ENCODE measurements at places on chromosomes 4 and X. TPM values are rescaled to one million over a fixed set of nuclear protein-coding genes. Genes with fewer than 3 reads are reported as not detected.

The SYNPO2 gene
- polyA plus RNA-seq = 4.2 TPM

The RTL5 gene
- 25.6 TPM for polyA plus RNA-seq

The CA5B gene
- 12.1 TPM for polyA plus RNA-seq

The GPAT3 gene
- polyA plus RNA-seq = 16.4 TPM

DNA sequence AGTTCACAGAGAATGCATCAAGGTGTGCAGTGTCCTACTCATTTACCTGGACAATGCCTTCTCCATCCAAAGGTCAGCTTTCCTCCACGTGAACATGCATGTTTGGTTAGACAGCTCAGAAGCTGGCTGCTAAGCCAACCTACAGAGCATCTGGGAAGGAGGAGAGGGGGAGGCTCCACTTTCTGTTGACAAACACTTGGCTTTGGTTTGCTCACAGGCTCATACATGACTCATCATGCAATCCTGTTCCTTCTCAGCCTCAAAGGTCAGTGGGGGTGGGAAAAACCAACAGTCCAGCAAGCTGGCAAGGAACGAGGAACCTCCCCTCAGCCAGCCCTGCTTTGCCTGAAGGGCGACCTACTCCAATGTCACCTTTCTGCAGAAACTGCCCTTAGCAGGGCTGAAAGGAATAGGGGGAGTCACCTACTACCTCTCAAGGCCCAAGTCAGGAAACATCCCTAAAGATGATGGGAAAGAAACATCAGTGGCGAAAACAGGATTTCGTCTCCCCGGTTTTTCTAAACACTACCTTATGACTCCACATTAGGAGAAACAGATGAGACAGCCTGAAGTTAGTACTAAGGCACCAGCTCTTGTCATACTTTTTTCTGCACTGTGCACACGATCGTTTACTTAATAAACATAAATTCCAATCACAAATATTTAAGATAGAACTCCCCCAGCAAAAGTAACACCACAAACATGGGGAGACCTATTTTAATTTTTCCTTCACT is 37.9 kb downstream of the RELL1 start:
- no peak for DNase-seq

- no peak for DNase-seq
These were observed 669.3 kb downstream of the NLGN4X start for GRCh38 chrX:5559386-5559785.

DNA sequence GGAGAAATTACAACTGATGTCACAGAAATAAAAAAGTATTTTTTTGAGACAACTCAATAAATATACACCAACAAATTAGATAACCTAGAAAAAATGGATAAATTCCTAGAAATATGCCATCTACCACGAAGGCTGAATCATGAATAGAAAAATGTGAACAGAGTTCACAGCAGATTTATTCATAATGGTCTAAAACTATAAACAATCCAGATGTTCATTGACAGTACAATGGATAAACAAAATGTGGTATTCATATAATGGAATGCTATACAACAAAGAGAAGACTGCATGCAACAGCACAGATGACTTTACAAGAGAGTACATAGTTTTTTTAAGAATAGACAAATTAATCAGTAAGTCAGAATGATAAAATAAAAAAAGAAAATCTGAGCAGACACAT is 55.2 kb downstream of the CLOCK start:
- no peak for DNase-seq

DNA sequence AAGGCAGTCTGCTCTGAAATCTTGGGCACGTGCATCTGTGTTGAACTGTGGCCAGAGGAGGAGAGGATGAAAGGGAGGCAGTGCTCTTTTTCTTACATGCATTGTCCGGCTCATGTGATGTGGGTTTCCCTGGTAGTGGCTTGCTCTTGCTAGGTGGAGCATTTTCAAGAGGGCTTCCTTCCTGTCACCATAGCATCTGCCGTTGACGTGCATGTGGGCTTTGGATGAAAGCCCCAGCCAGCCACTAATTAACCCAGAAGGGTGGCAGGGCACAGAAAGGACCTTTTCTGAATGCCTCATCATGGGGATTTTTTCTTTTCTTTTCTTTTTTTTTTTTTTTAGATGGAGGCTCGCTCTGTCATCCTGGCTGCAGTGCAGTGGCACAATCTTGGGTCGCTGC is 121.3 kb downstream of the GPR143 start:
- DNase-seq = no peak

- no peak for DNase-seq
These were observed 115.1 kb upstream of the GPM6A start for GRCh38 chr4:175927121-175927520.

DNA sequence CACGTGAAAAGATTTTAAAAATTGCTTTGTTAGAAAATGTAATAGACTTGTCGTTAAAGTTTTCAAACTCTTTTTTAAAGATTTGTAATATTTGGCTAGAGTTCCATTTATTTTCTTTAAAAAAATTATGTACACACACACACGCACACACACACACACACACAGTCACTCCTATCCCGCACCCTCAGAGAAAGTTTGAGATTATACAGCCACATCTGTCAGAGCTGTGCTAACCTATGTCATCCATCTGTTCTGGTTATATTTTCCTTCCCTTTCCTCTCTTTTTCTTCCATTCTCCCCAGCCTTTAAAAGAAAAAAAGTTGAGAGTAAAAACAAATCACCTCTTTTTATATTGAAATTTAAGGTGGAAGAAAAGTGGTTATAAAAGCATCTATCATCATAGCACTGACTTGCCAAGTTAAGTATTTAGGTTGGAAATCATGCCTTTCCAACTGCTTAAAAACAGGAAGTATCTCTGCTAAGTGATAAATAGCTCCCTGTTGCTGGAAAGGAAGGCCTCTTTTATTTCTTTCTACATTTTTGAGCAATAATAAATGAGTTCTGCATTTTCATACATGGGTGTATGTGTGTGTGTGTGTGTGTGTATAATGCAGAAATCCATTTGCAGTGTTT is 163.3 kb upstream of the SPRY1 start:
- DNase-seq = no peak

DNA sequence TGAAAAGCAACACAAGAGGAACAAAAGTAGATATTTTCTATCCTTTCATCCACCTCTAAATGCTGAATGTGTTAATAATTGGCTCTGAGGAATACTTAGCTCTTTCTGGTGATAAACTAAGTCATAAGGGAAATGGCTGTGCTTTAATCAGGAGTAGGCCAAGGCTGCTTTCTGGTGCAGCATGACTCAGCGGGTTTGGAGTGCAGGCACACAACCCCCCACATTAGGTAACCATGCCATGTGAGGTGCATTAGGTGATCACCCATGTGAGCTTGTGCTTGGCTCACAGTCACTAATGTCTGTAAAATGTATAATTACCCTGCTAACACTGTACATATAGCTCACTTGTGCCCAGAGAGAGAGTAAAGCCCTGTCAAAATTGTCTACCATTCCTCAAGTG is 57.2 kb downstream of the USP38 start:
- no peak for DNase-seq

GRCh38 chr4:8502836-8503585 is 62.4 kb downstream of the TRMT44 start:
- no peak for DNase-seq

DNA sequence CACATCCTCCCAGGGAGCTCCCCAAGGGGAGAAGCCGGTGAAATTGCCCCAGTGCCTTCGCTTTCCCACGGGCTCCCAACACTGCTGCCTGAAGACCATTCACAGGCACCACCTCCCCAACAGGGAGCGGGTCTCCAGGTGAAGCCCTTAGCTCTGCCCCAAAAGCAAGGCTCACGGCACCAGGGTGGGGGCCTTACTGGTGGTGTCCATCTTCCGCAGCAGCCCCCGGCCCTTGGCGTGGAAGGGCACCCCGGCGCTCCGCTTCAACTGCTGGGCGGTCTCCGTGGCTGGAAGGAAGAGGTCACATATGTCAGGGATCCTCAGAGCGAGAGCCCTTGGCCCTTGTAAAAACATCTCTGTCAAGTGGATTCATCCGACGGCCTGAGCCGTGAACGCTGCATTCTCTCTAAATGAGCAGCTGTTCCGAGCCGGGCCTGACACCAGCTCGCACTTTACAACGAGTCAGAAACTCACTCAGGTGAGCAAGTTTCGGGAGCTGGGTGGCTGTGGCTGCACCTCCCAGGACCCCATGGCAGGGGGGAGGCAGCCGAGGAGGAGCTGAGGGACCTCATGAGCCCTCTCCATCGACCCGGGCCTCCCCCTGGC is 20.9 kb downstream of the NELFA start:
- no peak for DNase-seq

DNA sequence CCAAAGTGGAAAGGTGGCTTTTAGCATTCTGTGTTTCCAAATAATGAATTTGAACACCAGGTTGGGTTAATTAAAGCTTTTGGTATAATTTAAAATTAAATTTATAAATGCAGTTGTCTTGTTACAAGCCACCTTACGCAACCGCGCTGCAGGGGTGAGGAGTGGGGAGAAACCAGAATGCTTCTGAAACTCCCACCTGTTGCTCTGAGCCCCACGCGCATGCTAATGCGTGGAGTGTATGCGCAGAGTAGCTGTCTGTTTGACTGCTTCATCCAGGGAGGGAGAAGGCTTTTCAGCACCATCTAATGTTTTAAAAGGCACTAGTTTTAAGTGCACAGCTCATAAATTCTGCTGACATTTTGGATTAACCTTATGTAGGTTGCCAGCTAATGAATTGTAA is 12.5 kb downstream of the OGT start:
- no peak for DNase-seq

- no peak for DNase-seq
These were observed 37.1 kb upstream of the AMOT start for GRCh38 chrX:112877771-112878173.

GRCh38 chrX:2497961-2498780 is 2.6 kb downstream of the DHRSX start:
- no peak for DNase-seq

DNA sequence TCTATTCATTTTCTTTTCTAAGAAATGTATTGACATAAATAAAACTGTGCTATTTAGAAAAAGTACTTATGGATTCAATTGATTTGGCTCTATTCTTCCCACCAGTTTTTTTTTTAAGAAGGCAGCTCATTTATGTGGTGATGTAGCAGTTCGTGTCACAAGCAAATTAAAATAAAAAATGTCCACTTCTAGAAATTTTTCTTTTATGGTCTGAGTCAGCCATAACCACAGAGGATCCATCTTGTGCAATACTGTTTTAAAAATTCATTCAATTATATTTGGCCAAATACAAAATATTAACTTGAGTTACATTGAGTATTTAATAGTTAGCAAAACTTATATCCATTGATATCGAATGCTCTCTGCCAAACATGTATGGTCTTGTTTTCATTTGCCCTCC is 207.9 kb upstream of the FAT1 start:
- no peak for DNase-seq

DNA sequence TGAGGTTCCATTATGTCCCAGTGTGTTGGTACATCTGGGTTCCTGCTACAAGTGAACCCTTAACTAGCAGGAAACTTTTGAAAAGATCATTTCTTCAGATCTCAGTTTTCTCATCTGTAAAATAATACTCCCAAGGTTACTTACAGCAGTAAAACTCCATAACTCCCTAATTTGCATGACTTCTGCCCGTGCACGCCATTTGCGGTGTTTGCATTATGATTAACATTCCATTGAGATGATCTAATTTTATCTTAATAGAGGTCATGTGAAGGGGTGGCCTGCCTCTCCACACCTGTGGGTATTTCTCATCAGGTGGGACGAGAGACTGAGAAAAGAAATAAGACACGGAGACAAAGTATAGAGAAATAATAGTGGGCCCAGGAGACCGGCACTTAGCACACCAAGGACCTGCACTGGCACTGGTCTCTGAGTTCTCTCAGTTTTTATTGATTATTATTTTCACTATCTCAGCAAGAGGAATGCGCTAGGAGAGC is 219.8 kb downstream of the TLL1 start:
- DNase-seq = no peak

DNA sequence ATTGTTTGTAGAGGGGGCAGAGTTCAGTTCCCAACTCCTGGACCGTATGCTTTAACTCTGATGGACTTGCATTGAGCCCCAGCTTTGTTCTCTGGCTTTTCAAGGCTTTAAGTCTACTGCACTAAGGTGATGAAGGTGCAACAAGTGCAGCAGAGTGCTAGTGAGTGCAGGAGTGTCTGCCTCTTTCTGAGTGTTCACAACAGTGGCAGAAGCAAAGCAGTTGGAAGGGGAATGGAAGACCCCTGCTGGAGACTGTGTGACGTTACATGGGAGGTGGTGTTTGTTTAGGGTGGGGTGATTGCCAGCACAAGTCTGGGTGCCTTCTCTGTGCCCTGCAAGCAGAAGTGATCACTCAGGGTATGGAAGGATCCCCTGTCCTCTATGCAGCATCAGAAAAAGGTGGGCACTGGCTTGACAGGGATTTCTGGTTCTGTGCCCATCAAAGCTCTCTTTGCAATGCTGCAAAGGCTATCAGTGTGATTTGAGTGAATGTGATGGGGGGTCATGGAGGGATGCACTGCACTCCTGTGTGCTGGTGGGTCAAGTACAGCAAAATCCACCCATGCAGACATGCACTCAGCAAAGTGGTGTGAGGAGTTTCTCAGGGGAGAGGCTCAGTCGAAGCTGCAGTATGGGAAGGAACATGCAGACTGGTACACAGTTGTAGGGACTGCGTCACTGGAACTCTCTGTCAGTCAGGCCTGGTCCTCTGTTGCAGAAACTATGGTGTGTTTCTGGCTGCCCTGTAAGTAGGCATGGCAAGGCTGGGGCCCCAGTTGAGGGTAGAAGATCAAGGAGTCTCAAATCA is 70.9 kb upstream of the UGT2B7 start:
- DNase-seq = no peak

GRCh38 chrX:49155243-49155899 is 7.2 kb upstream of the MAGIX start:
- no peak for DNase-seq

GRCh38 chr4:10587697-10588096 is 96.9 kb downstream of the CLNK start:
- DNase-seq = no peak

DNA sequence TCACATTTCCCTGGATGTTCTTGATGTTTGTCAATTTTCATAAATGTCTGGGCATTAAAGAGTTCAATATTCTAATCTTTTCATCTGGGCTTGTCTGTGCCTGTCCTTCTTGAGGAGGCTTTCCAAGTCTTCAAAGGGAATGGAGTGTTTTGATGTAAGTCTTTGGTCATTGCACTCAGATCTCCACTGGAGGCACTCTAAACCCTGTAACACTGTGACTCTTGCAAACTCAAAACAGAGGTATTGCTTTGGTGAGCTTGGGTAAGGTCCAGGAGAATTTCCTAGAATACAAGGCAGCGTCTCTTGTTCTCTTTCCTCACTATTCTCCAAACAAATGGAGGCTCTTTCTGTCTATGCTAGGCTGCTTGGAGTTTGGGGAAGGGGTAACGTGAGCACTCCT is 1118.1 kb upstream of the PABPC4L start:
- no peak for DNase-seq

DNA sequence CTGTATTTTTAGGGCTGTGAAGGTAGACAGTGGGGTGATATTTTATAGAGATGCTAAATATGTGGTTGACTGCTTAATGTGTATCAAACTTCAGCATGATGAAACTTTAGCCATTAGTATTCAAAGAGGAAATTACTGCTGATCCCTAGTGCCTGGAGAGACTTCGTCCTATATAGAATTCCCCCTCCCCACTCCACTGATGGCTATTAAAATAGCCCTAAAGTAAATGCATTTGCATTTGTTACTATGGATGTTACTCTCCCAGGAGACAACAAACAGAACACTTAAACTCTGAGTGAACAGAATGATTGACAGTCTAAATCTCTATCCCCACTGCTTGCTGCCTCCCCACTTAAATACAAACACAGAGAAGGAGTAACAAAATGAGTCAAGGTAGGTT is 39.1 kb downstream of the ADGRL3 start:
- no peak for DNase-seq

Data from left lung (tissue), 14 donors.